ENCODE measurements at places on chromosomes 7 and 10.

- DNase-seq = peak; percentile 38
These were observed 57.5 kb downstream of the INSIG1 start for GRCh38 chr7:155355176-155355575.

GRCh38 chr7:87225696-87226095, 6.2 kb upstream of the TMEM243 start:
- no peak for DNase-seq

- DNase-seq = no peak
These were observed 19.3 kb upstream of the GAD2 start for GRCh38 chr10:26197248-26197647.

GRCh38 chr7:83921941-83922607, 272.5 kb downstream of the SEMA3A start:
- DNase-seq = no peak

DNA sequence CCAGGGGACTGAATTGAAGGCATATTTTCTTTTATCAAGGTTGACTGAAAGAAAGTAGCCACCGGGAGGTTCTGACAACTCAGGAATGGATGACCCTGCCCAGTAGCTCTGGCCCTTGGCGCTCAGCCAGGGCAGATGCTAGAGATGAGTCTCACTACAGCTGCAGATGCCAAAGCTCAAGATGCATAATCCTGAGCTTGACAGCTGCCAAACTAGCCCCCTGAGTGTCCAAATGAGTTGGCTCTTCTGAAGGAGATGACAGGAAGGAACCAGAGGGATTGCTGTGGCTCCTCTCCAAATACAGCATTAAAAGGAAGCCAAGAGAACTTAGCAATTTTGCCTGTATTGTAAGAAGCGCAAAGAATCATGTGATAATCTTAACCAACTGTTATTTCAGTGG, 78.4 kb downstream of the NXPH1 start:
- no peak for DNase-seq

GRCh38 chr7:134932707-134933370, 53.5 kb upstream of the AGBL3 start:
- no peak for DNase-seq

DNA sequence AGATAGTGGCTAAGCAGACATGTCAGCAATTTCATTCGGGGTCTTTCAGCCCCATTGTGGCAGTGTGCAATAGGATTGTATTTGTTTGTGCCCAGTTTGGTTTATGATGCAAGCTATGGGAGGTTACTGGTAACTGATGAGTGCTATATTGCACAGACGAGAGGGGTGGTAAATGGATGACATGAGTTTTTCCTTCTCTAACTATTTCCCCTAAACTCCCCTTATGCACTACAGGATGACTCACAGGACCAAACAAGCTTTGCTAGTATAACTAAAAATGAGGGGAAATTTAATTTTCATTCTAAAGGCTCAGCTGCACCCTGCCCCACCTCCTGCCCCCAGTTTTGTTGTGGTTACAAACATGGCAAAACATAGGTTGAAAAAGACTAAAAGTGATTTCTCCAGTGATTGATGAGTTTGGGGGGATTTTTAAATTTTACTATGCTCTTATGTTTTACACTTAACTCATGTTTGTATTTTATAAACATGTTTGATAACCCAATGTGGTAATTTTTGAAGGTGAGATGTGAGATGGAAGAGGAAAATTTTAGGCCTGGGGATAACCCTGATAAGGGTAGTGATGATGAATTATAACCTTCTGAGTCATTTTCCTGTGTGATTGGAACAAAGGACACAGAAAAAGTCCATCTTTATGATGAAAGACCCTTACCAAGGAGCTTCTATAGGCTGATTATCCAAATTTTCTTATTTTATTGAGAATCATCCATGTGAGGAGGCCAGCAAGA, 60.8 kb upstream of the NAMPT start:
- no peak for DNase-seq

GRCh38 chr7:118995350-118995749, 770.8 kb downstream of the ANKRD7 start:
- no peak for DNase-seq

GRCh38 chr7:27125986-27126394, 4.6 kb downstream of the HOXA4 start:
- DNase-seq = no peak

DNA sequence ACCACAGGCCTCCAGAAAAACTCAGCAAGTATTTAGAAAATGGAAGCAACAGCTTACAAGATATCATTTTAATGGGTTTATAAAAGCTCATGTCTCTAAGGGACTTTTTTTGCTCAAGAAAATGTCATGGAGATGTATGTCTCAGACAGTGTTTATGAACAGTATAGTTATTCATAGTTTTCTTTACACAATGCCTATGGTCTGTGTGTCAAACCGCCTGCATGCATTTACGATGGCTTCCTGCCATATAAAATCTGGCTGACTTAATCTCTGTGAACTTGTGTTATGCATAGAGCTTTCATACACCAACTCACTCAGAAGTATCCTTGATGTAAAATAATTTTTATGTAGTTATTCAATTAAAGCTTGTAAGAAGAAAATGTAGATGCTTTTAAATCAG, 1314.2 kb upstream of the LRRTM3 start:
- DNase-seq = no peak

DNA sequence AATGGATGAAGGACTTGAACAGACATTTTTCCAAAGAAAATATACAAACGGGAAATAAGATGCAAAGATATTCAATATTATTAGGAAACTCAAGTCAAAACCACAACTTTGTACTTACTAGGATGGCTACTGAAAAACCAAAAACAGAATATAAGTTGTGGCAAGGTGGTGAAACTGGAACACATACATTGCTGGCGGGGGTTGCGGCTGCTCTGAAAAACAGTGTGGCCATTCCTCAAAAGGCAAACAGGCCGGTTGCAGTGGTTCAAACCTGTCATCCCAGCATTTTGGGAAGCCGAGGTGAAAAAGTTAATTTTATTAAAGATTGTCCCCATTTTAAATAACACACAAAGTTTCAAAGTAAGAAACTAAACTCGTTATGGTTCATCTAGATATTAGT, 9.9 kb upstream of the ZNF713 start:
- no peak for DNase-seq

DNA sequence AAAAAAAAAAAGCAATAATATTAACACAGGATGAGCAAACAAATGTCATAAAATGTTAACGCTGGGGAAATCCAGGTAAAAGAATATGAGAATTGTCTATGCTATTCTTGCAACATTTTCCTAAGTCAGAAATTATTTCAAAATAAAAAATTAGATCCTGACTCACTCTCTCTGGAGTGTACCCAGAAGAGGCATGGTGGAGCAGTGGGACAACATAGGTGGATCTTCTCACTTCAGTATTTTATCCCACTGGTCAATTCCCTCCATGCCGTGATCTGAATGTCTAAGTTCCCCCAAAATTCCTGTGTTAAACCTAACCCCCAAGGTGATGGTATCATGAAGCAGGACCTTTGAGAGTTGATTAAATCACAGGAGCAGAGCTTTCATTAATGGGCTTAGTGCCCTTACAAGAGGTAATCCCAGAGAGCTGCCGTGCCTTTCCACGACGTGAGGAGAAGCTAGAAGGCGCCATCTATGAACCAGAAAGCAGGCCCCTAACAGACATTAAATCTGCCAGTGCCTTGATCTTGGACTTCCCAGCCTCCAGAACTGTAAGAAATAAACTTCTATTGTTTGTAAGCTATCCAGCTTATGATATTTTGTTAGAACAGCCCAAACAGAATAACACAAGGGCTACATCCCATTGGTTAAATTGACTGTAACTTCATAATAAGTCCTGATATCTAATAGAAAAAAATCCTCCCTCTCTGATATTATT, 35.2 kb downstream of the USP6NL start:
- no peak for DNase-seq

- DNase-seq = peak; percentile 43
These were observed 17.3 kb upstream of the INPP5A start for GRCh38 chr10:132520177-132520811.

Measured in lower lobe of right lung (tissue), 2 donors.